ENCODE measurements at places on chromosomes 12 and 14.

DNA sequence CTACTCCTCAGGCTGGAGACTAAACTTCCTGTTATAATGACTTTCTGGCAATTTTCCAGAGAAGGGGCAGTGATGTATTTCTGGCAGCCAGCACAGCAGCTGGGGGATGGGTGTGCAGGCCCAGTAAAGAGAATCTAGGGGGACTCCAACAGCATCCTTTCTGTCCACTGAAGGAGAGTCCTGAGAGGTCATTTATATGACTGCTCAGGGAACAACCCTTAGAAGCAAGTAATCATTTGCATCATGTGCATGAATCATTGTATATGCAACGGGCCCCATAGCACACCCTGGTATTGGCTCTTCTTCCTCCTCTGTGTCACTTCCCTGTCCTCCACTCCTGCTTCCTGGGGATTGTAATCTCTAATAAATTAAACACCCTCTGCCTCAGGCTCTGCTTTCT lies 493.8 kb downstream of the RPS29 start:
- DNase-seq = no peak

- DNase-seq = peak; percentile 5
Measured at GRCh38 chr12:3342051-3342450, 149.0 kb upstream of the PRMT8 start.

- no peak for DNase-seq
Measured at GRCh38 chr12:12786351-12786705, 869 bp downstream of the APOLD1 start.

DNA sequence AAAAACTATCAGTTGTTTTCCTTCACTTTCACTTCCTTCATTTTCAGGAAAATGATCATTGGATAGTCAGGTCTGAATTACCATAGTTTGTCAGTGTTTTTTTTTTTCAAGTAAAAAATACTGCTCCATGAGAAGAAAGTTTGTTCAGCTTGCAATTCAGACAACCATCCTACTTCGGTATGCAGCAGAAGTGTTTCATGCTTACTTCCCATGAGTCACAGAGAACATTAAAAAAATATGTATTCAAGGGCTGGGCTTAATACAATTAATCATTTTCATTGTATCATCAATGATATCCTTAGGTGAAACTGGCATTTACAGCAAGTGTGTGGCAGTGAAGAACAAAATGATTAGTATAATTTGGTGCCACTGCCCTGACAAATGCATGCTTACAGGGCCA lies 21.6 kb downstream of the PYM1 start:
- DNase-seq = peak; percentile 68

- DNase-seq = peak; percentile 54
Measured at GRCh38 chr12:29164477-29165393, 15.7 kb downstream of the FAR2 start.

GRCh38 chr12:47021298-47021697 lies 58.1 kb upstream of the PCED1B start:
- peak; percentile 91 for DNase-seq

DNA sequence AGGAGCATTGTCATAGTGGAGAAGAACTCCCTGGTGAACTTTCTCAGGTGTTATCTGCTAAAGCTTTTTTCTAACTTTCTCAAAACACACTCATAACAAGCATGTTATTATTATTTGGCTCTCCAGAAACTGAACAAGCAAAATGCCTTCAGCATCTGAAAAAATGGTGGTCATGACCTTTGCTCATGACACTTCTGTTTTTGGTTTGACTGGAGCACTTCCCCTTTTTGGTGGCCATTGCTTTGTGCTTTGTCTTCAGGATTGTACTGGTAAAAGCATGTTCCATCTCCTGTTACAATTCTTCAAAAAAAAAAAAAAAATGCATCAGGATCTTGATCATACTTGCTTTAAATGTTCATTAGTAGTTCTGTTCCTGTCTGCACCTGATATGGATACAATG lies 1241.6 kb upstream of the USP15 start:
- no peak for DNase-seq

- DNase-seq = peak; percentile 100
Measured at GRCh38 chr14:76904740-76905569, 78.7 kb downstream of the LRRC74A start.

DNA sequence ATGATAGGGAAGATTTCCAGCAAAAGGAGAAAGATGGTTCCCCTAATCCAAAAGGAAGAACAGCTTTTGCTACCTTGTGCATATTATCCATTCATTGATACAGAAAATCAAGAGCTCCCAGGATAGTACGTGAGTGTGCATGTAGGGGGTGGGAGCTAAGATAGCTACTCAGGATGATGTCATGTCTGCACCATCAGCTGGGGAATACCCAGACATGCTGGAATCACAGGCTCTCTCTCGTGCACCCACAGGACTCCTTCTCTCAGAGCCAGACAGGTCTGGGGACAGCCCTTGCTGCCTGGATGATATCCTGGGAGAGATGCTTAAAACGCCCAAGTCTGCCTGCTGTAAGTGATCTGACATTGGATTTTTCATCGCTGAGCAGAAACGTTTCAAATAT lies 38.9 kb downstream of the FOXN3 start:
- DNase-seq = peak; percentile 90

GRCh38 chr14:79630288-79630960 lies 580.9 kb downstream of the DIO2 start:
- DNase-seq = no peak

DNA sequence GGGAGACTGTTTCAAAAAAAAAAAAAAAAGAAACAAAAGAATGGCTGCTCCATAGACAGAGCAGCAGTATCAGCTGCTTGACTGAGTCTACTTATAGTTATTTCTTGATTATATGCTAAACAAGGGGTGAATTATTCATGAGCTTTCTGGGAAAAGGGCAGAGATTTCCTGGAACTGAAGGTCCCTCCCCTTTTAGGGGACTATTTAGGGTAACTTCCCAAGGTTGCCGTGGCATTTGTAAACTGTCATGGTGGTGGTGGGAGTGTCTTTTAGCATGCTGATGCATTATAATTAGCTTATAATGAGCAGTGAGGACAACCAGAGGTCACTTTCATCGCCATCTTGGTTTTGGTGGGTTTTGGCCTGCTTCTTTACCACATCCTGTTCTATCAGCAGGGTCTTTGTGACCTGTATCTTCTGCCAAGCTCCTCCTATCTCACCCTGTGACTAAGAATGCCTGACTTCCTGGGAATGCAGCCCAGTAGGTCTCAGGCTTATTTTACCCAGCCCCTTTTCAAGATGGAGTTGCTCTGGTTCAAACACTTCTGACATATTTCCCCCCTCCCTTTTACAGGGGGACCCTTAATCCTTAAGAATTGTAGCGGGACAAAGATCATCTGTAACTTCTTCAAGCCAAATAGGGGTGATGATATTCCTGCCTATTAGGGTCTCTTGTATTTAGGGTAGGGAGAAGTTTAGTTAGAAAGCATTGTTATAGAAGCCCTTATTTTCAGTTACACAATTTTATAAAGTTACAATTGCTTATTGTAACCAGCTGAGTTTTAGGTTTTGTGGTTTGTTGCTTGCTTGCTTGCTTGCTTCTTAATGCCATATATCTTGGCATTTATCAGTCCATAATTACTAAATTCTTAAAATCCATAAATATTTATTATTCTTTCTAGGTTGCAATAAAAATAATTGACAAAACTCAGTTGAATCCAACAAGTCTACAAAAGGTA lies 42.5 kb downstream of the MARK3 start:
- peak; percentile 41 for DNase-seq

DNA sequence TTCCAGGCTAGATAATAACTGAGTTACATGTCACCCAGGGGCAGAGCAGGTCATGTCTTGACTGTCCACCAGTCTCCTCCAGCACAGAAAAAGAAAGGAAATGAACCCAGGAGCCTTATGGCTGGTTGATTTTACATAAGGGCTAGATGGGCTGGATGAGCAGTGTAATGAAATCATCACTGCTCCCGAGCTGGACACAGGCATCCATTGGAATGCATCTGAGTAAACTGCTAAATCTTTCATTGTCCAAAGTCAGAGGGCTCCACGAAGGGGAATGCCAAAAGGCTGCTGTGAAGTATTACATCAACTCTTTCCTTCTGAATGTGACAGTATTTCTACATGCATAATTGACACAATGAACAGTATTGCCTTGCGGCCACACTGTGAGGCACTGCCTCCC lies 30.1 kb upstream of the TSPAN11 start:
- DNase-seq = no peak
